ENCODE measurements at places on chromosomes 16 and 17. TPM values are rescaled to one million over a fixed set of nuclear protein-coding genes. Genes with fewer than 3 reads are reported as not detected.

GRCh38 chr16:31439519-31439918 lies 3.1 kb downstream of the ZNF843 start:
- H3K27ac ChIP-seq, result no peak overlapping the region
- H3K4me1 ChIP-seq, result peaks cover 13% of the 10 kb centered on the region
- H3K36me3 ChIP-seq, result no peaks in the 10 kb centered on the region
- H3K27me3 ChIP-seq, result no peaks in the 10 kb centered on the region
- DNase-seq, result no peak
- no peak overlapping the region for H3K4me3 ChIP-seq

GRCh38 chr17:38449364-38449763 lies 21.1 kb downstream of the ARHGAP23 start:
- no peaks in the 10 kb centered on the region for H3K27me3 ChIP-seq
- no peak for DNase-seq
- peak overlapping the region; percentile 79 for H3K27ac ChIP-seq
- H3K4me3 ChIP-seq, result no peak overlapping the region

DNA sequence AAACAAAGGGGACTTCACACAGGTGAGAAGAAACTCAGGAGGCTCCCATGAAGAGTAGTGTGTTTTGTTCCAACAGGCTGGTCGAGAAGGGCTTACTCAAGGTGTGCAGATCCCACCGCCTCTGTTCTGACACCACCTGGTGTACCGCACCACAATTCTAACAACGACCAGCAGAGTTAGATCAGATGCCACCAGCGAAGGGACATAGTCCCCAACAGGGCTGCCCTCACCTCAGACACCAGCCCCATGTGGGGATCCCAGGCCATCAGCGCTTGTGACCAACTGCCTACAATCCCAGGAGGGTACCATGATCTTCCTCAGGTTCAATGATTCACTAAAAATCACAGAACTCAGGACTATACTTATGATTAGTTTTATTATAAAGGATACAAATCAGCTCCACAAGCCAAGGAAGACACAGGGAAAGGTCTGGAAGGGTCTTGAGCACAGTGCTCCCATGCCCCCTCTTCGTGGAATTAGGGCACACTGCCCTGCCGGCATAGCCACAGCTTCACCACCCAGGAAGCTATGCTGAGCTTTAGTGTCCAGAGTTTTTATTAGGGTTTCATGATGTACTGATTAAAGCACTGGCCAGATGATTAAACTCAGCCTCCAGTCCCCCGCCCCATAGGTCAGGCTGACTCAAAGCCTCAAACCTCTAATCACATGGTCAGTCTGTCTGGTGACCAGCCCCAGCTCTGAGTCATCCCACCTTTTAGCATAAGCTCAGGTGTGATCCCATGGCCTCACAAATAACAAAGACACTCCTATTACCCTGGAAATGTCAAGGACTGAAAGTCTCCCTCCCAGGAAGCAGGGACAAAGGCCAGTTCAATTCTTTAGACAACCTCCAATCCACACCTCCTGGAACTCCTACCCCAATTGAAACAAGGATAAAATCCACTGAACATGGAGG lies 26.0 kb downstream of the TRIM25 start:
- H3K27me3 ChIP-seq, result no peaks in the 10 kb centered on the region
- H3K27ac ChIP-seq, result no peak overlapping the region
- no peak for DNase-seq
- H3K36me3 ChIP-seq, result peaks cover 41% of the 10 kb centered on the region
- H3K4me3 ChIP-seq, result no peak overlapping the region
- H3K4me1 ChIP-seq, result no peaks in the 10 kb centered on the region

DNA sequence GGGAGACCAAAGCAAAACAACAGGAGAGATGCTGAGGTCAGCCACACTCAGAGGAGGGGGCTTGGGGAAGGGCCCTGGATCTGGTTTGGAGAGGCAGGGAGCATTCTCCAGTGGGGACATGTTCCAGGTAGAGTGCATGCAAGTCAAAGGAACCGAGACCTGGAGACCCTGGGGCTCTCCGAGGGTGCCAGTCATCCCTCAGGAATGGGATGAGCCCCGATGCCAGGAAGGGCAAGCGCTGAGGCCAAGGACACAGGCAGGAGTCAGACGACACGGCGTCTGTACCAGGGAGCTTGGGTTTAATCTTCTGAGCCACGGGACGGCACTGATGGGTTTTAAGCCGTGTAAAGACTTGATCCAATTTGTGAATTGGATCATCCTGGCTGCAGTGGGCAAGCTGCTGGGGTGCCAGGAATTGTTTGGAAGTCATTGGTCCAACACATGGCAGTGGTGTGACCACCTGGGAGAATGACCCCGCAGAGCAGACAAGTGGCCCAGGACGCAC lies 32.9 kb upstream of the ANKRD40CL start:
- no peak for DNase-seq
- no peaks in the 10 kb centered on the region for H3K36me3 ChIP-seq
- no peak overlapping the region for H3K27ac ChIP-seq
- no peaks in the 10 kb centered on the region for H3K27me3 ChIP-seq

DNA sequence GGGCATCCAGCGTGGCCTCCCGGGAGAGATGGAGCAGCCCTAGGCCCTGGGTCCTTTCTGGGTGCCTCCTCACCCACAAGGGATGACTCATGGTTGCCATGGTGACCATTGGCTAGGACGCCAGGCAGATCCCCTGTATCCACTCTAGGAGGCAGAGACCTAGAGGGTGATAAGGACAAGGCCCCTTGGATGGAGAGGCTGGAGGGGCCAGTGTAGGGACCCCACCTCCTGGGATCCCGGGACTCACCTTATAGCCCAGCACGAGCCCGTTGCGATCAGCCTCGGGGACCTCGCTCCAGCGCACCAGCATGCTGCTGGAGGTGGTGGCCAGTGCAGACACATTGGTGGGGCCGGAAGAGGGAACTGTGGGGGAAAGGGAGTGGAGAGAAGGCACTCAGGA lies 82.2 kb upstream of the CDC42EP4 start:
- no peaks in the 10 kb centered on the region for H3K4me1 ChIP-seq
- no peak overlapping the region for H3K27ac ChIP-seq
- H3K27me3 ChIP-seq, result no peaks in the 10 kb centered on the region
- no peak for DNase-seq
- no peaks in the 10 kb centered on the region for H3K36me3 ChIP-seq
- H3K4me3 ChIP-seq, result no peak overlapping the region

DNA sequence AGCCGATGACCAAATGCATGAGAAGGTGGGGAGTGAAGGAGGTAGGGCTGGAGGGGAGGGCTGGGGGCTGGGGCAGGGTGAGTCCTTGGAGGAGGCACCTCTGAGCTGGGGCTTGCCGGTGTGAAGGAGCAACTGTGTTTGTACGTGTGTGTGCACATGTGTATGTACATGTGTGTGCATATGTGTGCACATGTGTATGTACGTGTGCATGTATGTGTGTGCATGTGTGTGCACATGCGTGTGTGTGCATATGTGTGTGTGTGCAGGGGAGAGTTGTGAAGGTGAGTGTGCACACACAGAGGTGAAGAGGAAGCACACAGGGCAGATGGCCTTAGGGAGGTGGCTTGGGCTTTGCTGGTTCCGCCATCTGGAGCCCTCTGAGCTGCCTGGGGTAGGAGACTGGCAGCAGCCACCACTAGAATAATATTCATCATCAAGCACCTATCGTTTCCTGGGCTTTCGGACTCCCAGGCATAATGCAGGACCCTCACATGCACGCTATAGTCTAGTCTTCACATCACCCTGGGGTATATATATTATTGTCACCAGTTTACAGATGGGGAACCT lies 120.9 kb upstream of the CDC42EP4 start:
- no peaks in the 10 kb centered on the region for H3K27me3 ChIP-seq
- no peak overlapping the region for H3K27ac ChIP-seq

DNA sequence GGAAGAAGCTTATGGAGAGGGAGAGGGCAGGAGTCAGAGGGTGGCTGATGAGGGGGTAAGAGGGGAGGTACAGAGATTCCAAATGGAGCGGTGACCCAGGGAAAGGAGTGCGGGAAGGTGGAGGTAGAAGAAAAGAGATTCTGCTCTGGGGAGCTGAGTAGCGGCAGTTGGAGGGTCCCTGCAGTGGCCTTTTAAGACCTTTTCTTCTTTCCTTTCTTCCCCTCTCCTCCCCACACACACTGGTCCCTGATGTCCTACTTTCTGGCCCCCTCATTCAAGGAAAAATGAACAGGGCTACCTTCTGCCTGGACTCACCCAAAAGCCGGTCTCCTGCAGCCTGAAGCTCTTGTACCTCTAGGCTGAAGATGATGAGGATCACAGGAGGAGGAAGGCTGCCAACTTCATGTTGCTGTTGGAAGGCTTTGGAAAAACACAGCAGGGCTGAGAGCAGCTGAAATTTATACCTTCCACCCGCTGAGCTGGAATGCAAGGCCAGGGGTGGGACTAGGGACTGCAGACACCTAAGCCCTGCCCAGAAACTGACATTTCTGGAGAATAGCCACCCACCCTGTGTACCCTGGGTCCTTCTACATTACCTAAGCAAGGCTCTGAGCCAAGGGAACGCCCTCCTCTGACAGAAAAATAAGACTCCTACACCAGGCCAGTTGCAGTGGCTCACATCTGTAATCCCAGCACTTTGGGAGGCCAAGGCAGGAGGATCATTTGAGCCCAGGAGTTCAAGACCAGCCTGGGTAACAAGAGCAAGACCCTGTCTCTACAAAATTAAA lies 9.4 kb upstream of the HEATR6 start:
- peak overlapping the region; percentile 17 for H3K27ac ChIP-seq
- H3K27me3 ChIP-seq, result no peaks in the 10 kb centered on the region

GRCh38 chr16:383326-384051 lies 1.7 kb upstream of the PGAP6 start:
- peak overlapping the region; percentile 98 for H3K4me3 ChIP-seq
- H3K27ac ChIP-seq, result peak overlapping the region; percentile 68
- H3K36me3 ChIP-seq, result no peaks in the 10 kb centered on the region
- H3K4me1 ChIP-seq, result peaks cover 47% of the 10 kb centered on the region
- no peak for DNase-seq

- H3K36me3 ChIP-seq, result no peaks in the 10 kb centered on the region
- no peak for DNase-seq
- no peak overlapping the region for H3K4me3 ChIP-seq
- no peaks in the 10 kb centered on the region for H3K27me3 ChIP-seq
Observed at GRCh38 chr16:23837553-23838308, 1.9 kb downstream of the PRKCB start.

- no peaks in the 10 kb centered on the region for H3K36me3 ChIP-seq
- H3K27me3 ChIP-seq, result no peaks in the 10 kb centered on the region
- no peak overlapping the region for H3K27ac ChIP-seq
Observed at GRCh38 chr16:87829622-87829980, 39.7 kb downstream of the SLC7A5 start.

DNA sequence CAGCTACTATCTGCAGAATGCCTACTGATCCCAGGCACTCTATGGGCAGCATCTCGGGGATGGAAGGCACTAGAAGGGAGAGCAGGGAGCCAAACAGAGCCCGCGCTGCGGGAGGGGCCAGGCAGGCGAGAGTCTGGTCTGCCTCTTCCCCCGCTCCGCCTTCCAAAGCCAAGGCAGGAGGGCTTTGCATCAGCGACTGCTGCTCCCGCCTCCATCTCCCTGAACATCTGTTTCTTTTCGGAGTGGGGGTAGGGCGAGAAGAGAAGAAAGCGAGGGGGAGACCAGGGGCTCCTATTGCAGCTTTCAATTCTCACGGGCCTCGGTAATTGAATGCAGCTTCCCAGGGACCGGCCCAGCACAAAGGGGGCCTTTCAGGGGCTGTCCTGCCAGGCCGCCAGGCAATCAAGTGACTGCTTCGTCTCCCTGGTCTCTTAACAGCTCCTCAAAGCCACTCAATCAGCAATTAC lies 31.4 kb upstream of the CDC42EP4 start:
- no peak overlapping the region for H3K4me3 ChIP-seq
- no peak for DNase-seq
- no peaks in the 10 kb centered on the region for H3K36me3 ChIP-seq
- H3K27ac ChIP-seq, result no peak overlapping the region
- H3K4me1 ChIP-seq, result peaks cover 14% of the 10 kb centered on the region

GRCh38 chr17:21161498-21162393 lies 35.0 kb downstream of the DHRS7B start:
- no peak for DNase-seq
- peaks cover 24% of the 10 kb centered on the region for H3K4me1 ChIP-seq
- H3K36me3 ChIP-seq, result no peaks in the 10 kb centered on the region
- peak overlapping the region; percentile 44 for H3K27ac ChIP-seq
- no peaks in the 10 kb centered on the region for H3K27me3 ChIP-seq

Gene PHOSPHO1
- total RNA-seq, result 3.2 TPM

Gene TMEM11
- total RNA-seq, result 19.3 TPM

Gene C16orf78
- not detected for total RNA-seq

Measured in upper lobe of left lung (tissue), 6 donors.